Suppressor macrophage treated with lipopolysaccharide for 4 hours (primary cell): ENCODE measurements at places on chromosomes 7 and 10.

DNA sequence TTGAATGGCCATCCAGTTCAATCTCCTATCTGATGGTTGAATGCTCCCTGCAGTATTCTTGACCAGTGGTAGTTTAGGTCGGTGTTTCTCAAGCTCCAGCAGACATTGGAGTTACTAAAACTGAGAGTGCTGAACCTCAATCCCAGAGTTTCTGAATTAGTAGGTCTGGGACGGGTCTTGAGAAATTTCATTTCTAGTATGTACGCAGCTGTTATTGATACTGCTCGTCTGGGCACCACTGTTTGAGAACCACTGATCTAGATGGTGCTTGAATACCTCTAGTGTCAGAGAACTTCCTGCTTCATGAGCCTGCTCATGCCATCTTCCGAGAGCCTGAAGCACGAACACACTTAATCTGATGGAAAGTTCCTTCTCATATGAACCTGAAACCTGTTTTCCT lies 99.4 kb upstream of the CREB5 start:
- DNase-seq = no peak

DNA sequence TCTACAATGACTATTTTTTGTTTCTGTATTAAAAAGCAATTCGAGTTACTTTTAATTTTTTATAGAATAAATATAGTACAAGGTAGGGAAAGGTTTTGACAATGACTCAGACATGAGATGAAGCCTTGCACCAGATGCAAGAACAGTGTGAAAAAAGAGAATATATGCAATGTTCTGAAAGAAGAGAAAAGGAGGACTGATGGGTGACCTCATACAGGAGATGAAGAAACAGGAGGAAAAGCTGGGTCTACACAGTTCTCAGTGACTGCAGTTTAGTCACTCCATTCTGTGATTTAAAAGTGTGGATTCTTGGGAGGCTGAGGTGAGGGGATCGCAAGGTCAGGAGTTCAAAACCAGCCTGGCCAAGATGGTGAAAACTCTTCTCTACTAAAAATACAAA lies 38.3 kb upstream of the YAE1 start:
- DNase-seq = no peak

DNA sequence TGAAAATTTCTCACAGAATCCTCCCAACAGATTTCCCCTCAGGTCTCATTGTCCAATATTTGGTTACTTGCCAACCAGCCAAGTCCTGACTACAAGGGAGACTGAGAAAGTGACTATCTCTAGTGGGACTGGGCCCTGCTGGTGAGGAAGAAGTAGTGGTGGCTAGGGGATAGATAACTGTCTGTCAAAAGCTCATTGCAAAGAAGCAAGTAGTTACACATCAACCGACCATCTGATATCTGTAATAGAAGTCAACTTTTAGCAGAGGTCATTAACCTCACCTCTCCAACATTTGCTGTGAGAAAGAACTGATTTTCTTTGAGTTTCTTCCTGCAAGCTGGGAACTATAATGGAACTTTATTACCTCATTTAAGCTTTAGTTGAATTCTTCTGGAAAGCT lies 15.2 kb downstream of the STAMBPL1 start:
- no peak for DNase-seq

DNA sequence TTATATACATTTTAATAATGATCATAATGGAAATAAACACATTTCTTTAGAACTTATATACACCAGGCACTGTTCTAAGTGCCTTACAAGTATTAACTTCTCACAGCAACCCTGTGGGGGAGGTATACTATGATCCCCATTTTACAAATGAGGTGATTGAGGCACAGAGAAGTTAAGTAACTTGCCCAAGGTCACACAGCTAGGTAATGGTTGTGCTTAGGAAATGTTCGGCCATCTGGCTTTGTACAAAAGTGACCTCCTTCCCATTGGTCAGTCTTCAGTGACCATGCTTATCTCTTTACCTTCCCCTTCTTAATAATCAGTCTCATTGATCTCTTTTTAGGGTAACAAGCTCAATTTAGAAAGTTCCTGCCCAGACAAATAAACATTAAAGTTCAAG lies 158.8 kb downstream of the KIAA1217 start:
- no peak for DNase-seq

GRCh38 chr10:131979821-131980270 lies 1.9 kb downstream of the BNIP3 start:
- peak; percentile 12 for DNase-seq

- no peak for DNase-seq
Observed at GRCh38 chr7:55589905-55590304, 17.6 kb upstream of the VOPP1 start.

- DNase-seq = no peak
Observed at GRCh38 chr7:128007303-128007680, 23.9 kb downstream of the LRRC4 start.

DNA sequence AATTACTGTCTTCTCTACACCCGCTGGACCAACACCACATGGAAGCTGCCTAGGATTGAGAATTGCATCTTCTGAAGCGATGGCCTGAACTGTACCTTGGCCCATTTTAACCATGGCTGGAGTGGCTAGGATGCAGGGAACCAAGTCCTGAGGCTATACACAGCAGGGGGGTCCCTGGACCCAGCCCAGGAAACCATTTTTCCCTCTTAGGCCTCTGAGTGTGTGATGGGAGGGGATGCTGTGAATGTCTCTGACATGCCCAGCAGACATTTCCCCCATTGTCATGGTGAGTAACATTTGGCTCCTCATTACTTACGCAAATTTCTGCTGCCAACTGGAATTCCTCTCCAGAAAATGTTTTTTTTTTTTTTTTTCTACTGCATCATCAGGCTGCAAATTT lies 822.7 kb downstream of the PCDH15 start:
- no peak for DNase-seq

GRCh38 chr10:8403711-8404371 lies 349.4 kb downstream of the GATA3 start:
- DNase-seq = no peak

DNA sequence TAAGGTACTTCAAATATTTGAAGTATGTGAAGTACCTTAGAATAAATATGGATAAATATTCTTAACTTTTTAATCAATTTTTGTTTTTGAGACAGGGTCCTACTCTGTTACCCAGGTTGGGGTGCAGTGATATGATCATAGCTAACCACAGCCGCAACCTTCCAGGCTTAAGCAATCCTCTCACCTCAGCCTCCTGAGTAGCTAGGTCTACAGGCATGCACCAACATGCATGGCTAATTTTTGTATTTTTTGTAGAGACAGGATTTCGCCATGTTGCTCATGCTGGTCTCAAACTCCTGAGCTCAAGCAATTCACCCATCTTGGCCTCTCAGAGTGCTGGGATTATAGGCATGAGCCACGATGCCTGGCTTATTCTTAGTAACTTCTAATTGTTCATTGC lies 119.4 kb upstream of the KAT6B start:
- no peak for DNase-seq

DNA sequence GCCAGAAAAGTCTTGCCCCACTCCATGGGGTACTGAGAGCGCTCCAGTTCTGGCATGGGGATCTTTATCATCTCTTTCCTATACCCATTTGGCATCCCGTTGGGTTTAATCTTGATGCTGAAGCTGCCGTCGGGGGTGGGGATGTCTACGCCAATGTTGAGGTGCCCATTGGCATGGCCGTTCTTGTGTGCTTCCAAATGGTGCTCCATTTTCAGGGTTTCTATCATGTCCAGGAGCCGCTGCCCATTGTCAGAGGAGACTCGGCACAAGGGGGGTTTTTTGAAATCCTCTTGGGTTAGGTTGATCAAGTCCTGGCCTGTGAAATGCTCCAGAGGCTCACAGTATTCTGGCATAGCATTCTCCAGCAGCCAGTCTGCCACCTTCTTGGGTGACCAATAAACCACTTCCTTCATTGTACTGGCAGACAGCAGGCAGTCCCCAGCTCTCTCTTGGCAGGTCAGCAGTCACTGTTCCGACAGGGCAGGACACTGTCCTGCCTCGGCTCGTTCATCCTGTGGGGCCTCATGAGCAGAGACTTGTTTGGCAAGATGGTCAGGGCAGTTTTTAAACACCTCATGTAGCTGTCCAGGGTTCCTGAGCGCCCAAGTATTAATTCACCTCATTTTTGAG lies 92.5 kb upstream of the ASAH2 start:
- no peak for DNase-seq

GRCh38 chr10:35353805-35354204 lies 17.5 kb downstream of the CCNY start:
- no peak for DNase-seq

- peak; percentile 62 for DNase-seq
Observed at GRCh38 chr10:79487296-79488194, 24.8 kb upstream of the EIF5AL1 start.
